T-helper 2 cell treated with Interferon-gamma antibody and Interleukin-4, amounts not matched to agents 5 μg/mL and 100 μg/mL, for 36 hours (primary cell): ENCODE measurements at places on chromosomes 13 and 19.

- no peak for DNase-seq
Observed at GRCh38 chr19:12687496-12688196, at the start of gene GNG14. Gene GNG14, plus strand, starts transcription at chr19:12687998. Its CDS starts 51 bp downstream, at chr19:12688049.

GRCh38 chr13:69866555-69866954 is 241.1 kb upstream of the ATXN8OS start:
- DNase-seq: no peak

GRCh38 chr13:29711776-29712175 is 116.3 kb upstream of the SLC7A1 start:
- no peak for DNase-seq

GRCh38 chr13:20512042-20512683 is 13.5 kb downstream of the CRYL1 start:
- DNase-seq: no peak

DNA sequence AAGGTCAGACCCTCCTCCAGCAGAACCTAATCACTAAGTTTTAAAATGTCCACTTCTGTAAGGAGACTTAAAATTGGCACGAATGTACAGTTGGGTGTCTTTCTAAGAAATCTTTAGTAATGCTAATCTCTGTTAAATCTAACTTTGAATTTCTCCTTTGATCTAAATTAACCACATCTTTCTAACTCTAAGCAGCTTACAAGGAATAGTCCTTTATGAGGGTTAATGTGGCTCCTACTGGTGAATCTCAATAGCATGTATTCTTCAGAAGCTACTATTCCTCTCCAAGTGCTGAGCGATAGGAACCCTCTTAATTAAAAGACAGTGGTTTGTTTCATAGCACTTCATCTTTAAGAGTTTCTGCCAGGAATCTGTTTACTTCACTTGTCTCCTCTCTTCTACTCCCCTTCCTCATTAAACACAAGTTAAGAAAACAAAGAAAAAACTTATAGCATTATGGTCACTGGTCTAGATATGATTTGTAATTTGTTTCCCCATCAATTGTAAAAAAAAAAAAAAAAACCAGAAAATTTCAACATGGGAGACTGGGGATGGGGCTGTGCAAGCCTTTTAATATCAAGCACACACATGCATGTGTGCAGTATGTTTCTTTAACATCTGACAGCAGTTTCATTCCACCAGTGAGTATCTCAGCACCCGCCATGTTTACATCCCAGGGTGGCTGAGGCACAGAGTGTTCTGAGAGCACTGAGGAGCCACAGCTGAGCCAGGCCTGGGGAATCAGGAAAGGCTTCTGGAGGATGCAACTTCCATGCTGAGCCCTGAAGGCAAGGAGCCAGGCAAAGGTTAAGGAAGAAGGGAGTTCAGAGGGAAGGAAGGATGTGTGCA is 57.7 kb downstream of the ATP7B start:
- no peak for DNase-seq

DNA sequence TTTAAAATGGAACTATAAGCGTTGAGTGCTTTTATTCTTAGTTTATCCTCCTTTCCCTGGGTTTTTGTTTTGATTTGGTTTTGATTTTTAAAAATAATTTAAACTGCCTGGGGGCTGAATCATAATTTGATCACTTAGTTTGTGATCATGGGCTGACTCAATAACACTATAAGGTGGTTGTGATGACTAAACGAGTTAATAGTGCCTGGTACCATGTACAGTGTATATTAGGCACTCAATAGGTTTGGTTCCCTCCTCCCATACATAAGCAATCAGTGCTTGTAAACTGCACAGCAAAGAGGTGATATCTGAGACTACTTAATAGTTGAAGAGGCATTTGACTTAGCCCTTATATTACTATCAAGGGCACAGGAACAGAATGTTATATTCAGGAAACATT is 200.9 kb upstream of the RFC3 start:
- DNase-seq: no peak
